CD4-positive, alpha-beta T cell treated with Interleukin-17A for 1 hour (primary cell): ENCODE measurements at places on chromosomes 16 and 17.

DNA sequence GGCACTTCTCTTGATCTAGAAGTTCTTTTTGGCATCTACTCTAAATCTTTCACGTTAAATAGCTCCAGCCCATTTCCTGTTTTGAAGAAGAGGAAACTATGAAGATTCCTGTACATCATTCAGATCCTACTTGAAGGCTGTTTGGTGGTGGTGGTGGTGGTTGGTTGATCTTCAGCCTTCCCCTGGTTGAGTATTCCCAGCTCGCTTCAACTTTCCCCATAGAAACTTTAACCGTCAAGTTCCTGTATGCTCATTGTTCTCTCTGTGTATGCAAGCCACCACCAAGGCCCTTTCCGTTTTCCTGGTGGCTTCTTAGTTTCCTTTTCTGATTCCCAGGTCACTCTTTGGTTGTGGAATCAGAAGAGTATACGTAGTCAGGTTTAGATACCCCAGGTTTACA, 3.3 kb downstream of the LRRC46 start:
- DNase-seq: no peak

DNA sequence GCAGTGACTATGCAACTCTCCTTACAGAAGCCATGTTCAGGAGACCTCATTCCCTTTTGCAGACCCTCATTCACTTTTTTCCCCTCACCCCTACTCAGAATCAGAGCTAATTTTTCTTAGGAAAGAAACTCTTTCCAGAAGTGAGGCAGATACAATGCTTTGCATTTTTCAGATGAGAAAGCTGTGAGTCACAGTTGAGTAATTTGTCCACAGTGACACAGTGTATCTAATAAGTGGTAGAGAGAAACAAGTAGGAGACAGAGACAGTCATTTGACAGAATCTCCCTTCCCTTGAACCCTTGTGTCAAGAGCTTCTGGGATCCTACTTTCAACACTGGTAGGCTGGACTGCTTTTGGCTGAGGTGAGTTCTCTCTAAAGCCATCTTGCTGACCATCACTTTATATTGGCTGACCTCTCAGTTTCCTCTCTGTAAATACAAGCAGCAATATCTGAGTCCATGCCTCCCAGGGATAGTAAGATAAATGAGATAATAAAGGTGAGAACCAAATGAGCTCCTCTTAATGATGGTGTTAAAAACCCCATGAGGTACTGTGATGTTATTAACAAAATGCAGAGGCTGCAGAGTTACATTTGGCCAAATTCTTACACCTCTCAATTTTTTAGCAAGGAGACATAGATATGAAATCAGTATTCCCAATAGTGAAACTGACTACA, 130.8 kb downstream of the CA10 start:
- no peak for DNase-seq

DNA sequence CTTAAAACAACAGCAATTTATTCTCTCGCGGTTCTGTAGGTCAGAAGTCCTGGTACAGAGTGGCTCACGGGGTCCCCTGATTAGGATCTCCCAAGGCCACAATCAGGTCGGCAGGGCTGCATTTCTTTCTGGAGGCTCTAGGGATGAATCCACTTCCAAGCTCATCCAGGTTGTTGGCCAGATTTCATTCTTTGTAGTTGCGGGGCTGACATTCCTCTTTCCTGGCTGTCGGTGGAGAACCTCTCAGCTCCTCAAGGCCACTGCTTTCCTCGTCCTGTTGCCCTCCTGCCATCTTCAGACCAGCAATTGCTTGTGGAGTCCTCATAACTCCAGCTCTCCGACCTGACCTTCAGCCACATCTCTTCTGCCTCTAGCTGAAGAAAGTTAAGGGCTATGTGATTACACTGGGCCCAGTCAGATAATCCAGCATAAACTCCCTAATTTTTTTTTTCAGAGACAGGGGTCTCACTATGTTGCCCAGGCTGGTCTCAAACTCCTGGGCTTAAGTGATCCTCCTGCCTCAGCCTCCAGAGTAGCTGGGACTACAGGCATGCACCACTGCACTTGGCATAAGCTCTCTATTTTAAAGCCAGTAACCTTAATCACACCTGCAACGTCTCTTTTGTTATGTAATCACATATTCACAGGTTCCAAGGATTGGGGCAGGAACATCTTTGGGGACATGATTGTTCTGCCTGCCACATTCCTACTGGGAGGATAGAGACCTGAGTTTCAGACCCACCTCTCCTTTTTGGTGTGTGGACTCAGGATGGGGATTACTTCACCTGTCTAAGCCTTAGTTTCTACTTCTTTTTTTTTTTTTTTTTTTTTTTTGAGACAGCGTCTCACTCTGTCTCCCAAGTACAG, 4.1 kb upstream of the GAST start:
- DNase-seq: no peak

- no peak for DNase-seq
Measured at GRCh38 chr17:8664456-8665126, 34.1 kb upstream of the MYH10 start.

- no peak for DNase-seq
Measured at GRCh38 chr16:71432906-71433305, 8.9 kb downstream of the TLE7 start.

- DNase-seq: no peak
Measured at GRCh38 chr16:64962786-64963185, 159.1 kb downstream of the CDH11 start.

DNA sequence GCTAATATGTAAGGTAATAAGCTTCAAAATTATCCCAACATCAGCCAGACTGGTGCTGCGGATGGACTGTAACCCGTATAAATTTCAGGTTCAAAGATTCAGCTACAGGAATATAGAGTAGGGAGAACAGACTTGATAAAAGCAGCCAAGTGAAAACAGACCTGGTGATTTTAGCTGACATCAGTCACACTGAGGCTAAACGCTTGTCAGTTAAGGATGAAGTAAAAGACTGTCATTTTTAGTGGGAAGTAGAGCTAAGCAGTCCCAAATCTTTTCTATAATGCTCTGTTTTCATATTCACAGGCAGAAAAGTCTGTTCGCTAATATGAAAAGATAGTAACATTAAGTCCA, 35.4 kb downstream of the CMTM4 start:
- DNase-seq: no peak

- DNase-seq: peak; percentile 83
Measured at GRCh38 chr17:65173284-65173793, 36.2 kb downstream of the RGS9 start.
